ENCODE measurements at places on chromosomes 1 and 21. TPM values are rescaled to one million over a fixed set of nuclear protein-coding genes. Genes with fewer than 3 reads are reported as not detected.

GRCh38 chr21:42406201-42406621 lies 2.5 kb downstream of the UBASH3A start:
- H3K27me3 ChIP-seq, result no peaks in the 10 kb centered on the region
- no peak for DNase-seq
- H3K4me1 ChIP-seq, result no peaks in the 10 kb centered on the region
- H3K36me3 ChIP-seq, result no peaks in the 10 kb centered on the region
- H3K4me3 ChIP-seq, result no peak overlapping the region
- H3K27ac ChIP-seq, result peak overlapping the region; percentile 82

GRCh38 chr1:217342105-217342504 lies 288.8 kb downstream of the GPATCH2 start:
- no peaks in the 10 kb centered on the region for H3K27me3 ChIP-seq
- no peak for DNase-seq
- no peaks in the 10 kb centered on the region for H3K4me1 ChIP-seq
- no peaks in the 10 kb centered on the region for H3K36me3 ChIP-seq
- no peak overlapping the region for H3K27ac ChIP-seq
- H3K4me3 ChIP-seq, result no peak overlapping the region

DNA sequence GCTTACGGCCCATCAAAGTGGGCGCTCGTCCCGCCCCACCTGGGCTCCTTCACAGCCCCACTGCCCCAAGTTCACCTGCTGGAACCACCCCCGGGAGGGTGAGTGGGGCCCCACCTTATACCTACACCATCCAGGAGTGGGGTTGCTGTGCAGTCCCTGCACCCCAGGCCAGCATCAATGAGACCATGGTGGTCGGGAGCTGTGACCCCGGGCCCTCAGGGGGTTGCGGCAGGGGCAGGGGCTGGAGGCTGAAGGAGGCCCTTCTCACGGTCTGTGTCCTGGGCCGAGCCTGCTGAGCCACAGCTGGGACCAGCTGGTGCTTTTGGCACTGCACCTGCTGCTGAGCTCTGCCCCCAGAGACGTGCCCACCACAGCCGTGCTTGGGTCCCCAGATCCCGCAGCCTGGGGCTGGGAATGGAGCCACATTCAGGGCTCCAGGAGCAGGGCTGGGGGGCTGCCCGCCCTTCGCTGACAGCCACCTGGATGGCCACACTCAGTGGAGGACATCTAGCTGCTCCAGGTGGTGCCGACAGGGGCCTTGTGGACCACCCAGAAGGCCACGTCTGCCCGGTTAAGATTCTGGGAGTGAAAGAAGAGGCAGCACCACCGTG lies 17.4 kb downstream of the ACTRT2 start:
- H3K4me3 ChIP-seq, result no peak overlapping the region
- peaks cover 39% of the 10 kb centered on the region for H3K27me3 ChIP-seq
- DNase-seq, result no peak
- no peak overlapping the region for H3K27ac ChIP-seq

GRCh38 chr1:54485416-54485815 lies 62.6 kb upstream of the ACOT11 start:
- H3K4me3 ChIP-seq, result no peak overlapping the region
- H3K27ac ChIP-seq, result no peak overlapping the region
- H3K4me1 ChIP-seq, result peaks cover 26% of the 10 kb centered on the region
- DNase-seq, result no peak

- H3K4me3 ChIP-seq, result no peak overlapping the region
- peak overlapping the region; percentile 83 for H3K27ac ChIP-seq
- no peaks in the 10 kb centered on the region for H3K27me3 ChIP-seq
- peak; percentile 66 for DNase-seq
Measured at GRCh38 chr1:6359216-6360116, 34.1 kb downstream of the ACOT7 start.

DNA sequence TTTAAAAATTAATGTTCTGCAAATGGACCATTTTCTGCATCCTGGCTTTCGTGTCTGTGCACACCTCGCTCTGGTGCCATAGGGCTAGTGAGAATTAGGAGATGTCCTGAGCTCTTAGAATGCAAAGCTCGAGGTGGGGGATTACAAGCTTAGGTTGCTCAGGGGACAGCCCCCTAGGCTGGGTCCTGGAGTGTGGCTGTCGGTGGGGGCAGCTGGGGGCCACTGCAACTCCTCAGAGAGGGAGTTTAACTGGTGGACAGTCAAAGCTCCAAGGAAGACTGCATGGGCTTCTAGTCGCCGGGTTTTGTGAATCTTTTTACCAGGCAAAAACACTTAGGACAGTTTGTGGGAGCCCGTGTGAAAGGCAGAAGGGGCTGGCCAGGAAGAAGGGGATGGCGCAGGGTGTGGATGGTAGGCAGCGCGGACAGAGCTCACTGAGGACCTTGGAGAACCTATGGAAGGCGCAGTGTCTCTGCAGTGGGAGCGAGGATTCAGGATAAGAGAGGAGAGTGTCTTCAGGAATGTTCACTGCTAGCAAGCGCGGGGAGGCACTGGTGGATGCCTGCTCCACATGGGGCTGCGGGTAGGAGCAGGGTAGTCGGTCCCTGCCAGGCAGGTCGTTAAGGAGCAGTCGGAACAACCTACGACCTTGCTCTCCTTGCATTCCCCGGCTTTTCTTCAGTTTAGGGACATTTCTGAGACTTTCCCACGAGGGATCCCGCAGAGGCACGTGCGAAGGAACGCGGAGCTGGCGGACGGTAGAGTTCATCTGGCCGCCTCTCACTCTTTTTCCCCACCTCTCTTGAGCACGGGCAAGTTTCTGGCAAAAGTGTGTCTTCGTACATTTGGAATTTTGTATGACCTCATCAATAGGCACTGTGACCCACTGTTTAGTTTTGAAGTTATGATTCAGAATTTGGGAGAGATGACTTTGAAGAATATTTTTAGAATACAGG lies 12.9 kb upstream of the KCNE1 start:
- peaks cover 7% of the 10 kb centered on the region for H3K36me3 ChIP-seq
- DNase-seq, result no peak
- H3K27ac ChIP-seq, result peak overlapping the region; percentile 92
- peak overlapping the region; percentile 49 for H3K4me3 ChIP-seq
- peaks cover 53% of the 10 kb centered on the region for H3K4me1 ChIP-seq
- H3K27me3 ChIP-seq, result no peaks in the 10 kb centered on the region

DNA sequence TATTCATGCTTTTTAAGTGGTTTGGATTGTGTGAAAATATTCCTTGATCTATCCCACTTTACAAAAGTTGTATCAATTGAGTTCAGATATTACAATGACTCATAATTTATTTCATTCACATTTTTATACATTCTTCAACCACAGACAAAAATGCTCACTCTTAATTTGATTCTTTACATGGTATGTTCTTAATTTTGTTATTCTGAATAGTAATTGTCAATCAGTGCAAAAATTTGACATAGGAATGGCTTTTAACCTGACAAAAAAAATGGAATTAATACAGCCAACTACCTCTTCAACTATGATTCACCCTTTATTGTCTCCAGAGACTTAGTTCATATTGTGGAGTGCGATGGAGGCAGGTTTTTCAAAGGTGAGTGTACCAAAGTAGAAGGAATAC lies 1002.4 kb upstream of the ADGRL4 start:
- no peak for DNase-seq
- H3K27ac ChIP-seq, result no peak overlapping the region
- no peaks in the 10 kb centered on the region for H3K36me3 ChIP-seq
- H3K4me1 ChIP-seq, result no peaks in the 10 kb centered on the region
- no peak overlapping the region for H3K4me3 ChIP-seq

- H3K4me1 ChIP-seq, result no peaks in the 10 kb centered on the region
- DNase-seq, result no peak
- no peaks in the 10 kb centered on the region for H3K36me3 ChIP-seq
- no peak overlapping the region for H3K27ac ChIP-seq
Measured at GRCh38 chr1:59506952-59507351, 210.1 kb downstream of the FGGY start.

- peaks cover 37% of the 10 kb centered on the region for H3K27me3 ChIP-seq
- peak overlapping the region; percentile 58 for H3K4me3 ChIP-seq
- DNase-seq, result no peak
- H3K27ac ChIP-seq, result peak overlapping the region; percentile 56
- no peaks in the 10 kb centered on the region for H3K36me3 ChIP-seq
Measured at GRCh38 chr1:156624814-156625435, 5.7 kb downstream of the HAPLN2 start.

DNA sequence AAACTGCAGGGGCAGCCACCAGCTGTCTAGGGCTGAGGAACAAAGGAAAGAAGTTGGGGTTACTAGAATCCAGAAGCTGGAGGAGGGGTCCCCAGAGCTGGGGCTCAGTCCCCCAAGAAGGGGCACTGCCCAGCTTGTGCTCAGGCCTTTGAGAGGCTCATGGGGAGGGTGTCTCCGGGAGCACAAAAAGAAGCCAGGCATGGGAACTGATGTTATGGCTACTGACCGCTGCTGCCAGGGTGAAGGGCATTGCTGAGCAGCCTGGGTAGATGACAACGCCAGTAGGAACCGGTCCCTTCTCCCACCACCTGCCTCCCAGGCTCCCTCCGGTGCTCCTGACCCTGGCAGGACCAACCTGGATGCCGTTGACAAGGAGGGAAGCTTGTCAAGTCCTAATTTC lies 762.5 kb upstream of the TPTE start:
- peaks cover 17% of the 10 kb centered on the region for H3K27me3 ChIP-seq
- DNase-seq, result no peak
- no peak overlapping the region for H3K4me3 ChIP-seq
- no peaks in the 10 kb centered on the region for H3K4me1 ChIP-seq

GRCh38 chr1:11417162-11417561 lies 61.8 kb upstream of the DISP3 start:
- H3K27ac ChIP-seq, result no peak overlapping the region
- no peak overlapping the region for H3K4me3 ChIP-seq
- no peaks in the 10 kb centered on the region for H3K36me3 ChIP-seq
- no peak for DNase-seq

GRCh38 chr21:44532712-44533111 lies 7.3 kb downstream of the KRTAP10-1 start:
- DNase-seq, result no peak
- no peaks in the 10 kb centered on the region for H3K4me1 ChIP-seq
- no peak overlapping the region for H3K4me3 ChIP-seq
- no peaks in the 10 kb centered on the region for H3K27me3 ChIP-seq
- no peak overlapping the region for H3K27ac ChIP-seq

GRCh38 chr1:154403261-154403943 lies 1.7 kb upstream of the IL6R start:
- no peak for DNase-seq
- no peak overlapping the region for H3K4me3 ChIP-seq
- H3K4me1 ChIP-seq, result peaks cover 18% of the 10 kb centered on the region
- H3K27ac ChIP-seq, result no peak overlapping the region

Gene LENEP
- total RNA-seq, result not detected

Gene CYP4A11
- total RNA-seq, result not detected

Gene NMNAT2
- 3.1 TPM for total RNA-seq

Gene IL12RB2
- 1.9 TPM for total RNA-seq

Gene CELA2B
- not detected for total RNA-seq

Gene CHRM3
- 0.13 TPM for total RNA-seq

All from heart left ventricle (tissue), 16 donors.